ENCODE measurements at places on chromosomes 12 and 14.

DNA sequence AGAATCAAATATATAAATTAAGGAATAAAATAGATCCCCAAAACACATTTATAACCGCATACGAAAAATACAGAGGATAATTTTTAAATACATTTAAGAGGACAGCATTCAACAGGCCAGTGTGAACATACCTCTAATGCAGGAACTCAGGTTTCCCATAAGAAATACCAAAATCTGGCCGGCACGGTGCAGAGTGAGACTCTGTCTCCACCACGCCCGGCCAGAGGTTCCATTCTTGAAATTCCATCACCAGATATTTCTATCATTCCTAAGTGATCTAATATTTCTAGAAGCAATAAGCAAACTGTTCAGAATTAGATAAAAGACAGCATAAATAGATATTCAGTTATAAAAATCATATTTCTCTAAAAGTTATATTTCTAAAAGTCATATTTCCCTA is 30.2 kb upstream of the OASL start:
- no peak for ATAC-seq

- peak; percentile 45 for ATAC-seq
These were observed 69.2 kb downstream of the SLC6A12 start for GRCh38 chr12:144650-145284.

DNA sequence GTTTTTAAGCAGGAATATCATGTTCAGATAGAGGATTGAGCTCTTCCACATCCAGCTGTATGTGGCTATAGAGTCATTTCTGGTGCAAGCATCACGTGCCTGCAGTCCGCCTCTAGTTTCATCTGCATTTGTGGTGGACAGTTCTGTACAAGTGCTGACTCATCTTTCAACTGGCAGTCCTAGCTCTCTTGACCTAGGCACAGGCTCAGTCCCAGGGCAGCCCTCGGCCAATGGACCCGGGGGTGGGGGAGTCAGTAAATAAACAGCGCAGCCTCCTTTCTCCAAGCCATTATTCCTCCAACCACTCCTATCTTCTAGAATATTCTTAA is 41.8 kb upstream of the FRMD6 start:
- no peak for ATAC-seq

GRCh38 chr12:96350982-96351381 is 49.3 kb downstream of the CDK17 start:
- no peak for ATAC-seq

Data from esophagus mucosa (tissue), 1 donor.